ENCODE measurements at places on chromosomes 2 and 18. TPM values are rescaled to one million over a fixed set of nuclear protein-coding genes. Genes with fewer than 3 reads are reported as not detected.

DQX1 gene
- total RNA-seq = 0.78 TPM

GLI2 gene
- total RNA-seq = 41.4 TPM

GRCh38 chr2:124065636-124066035, 40.5 kb downstream of the CNTNAP5 start:
- no peak for DNase-seq

GRCh38 chr2:157866202-157866601, 9.9 kb downstream of the ACVR1 start:
- peak; percentile 38 for DNase-seq

DNA sequence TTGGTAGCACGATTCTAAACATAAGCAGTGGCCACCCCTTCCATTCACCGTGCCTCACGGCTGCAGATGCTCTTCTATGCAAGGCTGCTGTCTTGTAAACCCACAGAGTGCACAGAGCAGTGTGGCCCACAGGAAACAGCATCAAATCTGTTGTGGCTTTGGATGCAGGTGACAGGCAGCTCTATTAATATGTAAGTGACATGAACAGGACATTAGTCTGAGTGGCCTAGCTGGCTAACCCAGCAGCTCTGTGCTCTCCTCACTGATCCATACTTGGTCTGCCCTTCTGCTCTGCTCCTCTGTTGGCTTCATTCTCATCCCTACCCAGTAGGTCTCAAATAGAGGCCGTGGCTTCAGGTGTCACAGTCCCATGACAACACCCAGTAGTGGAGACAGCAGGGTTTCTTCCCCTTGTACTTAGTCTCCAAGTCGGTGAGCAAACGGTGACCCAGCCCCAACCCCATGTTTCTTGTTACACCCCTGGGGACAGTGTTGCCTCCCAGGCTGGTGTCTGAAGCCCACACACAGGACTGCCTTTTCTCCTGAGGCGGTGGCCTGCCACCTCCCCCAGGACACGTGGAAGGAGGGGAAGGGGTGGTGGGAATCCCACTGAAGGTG, 5.8 kb downstream of the SH3RF3 start:
- DNase-seq = no peak

- peak; percentile 37 for DNase-seq
These were observed 120.5 kb upstream of the CXCR4 start for GRCh38 chr2:136238286-136239078.

DNA sequence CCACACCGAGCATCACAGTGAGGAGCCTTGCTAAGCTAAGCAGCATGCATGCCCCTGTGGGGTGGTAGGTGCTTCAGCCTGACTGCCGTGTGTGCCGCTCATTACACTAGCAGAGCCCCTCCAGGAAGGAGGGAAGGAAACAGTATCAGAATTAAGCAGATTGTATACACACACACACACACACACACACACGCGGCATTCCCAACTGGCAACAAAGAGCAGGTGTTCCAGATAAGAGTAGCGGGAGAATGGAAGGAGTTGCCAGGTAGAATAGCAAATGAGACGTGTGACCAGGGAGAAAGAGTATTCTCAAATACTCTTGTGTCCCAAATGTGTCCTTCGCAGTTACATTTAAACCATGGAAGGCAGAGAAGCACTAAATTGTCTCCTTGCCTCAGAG, 47.6 kb upstream of the TTC39C start:
- DNase-seq = no peak

All from H7 (cell line).